8988T (cell line): ENCODE measurements at places on chromosomes 2 and 18.

- DNase-seq: no peak
Measured at GRCh38 chr18:46622999-46623398, 34.0 kb downstream of the LOXHD1 start.

DNA sequence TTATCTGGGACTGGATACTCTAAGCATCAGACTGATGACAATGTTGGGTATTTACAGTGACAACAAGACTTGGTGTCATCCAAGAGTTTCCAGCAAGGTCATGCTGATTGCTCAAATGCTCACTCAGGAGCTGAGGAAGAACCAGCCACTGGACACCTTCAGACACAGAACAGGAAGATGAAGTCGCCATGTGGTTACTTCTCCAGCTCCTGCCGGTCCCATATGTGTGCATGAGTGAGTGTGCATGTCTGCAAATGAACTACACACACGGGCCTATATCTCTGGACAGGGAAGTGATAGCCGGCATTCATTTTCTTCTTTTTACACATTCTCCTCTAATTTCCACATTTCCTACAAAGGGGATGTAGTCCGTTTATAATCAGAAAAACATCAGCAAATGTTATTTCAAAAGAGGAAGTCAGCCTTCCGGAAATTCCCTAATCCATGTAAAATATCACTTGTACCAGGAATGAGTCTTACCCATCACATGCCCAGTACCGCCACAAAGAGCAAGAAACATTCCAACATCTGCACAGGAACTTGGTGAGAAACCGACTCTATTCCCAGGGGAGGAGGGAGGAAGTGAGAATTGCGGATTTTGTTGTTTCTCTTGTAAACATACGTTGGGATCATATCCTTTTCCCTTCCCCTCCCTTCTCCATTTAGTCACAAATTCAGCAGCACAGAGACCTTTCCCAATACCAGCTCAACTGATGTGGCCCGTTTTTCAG, 10.8 kb downstream of the RFX8 start:
- no peak for DNase-seq

GRCh38 chr2:205073433-205074020, 528.3 kb downstream of the PARD3B start:
- DNase-seq: no peak

GRCh38 chr2:671787-672605, 5.2 kb downstream of the TMEM18 start:
- no peak for DNase-seq

- DNase-seq: no peak
Measured at GRCh38 chr2:191748528-191749180, 70.7 kb downstream of the NABP1 start.

- DNase-seq: no peak
Measured at GRCh38 chr2:199220920-199221319, 236.8 kb downstream of the SATB2 start.

- no peak for DNase-seq
Measured at GRCh38 chr2:211944572-211944971, 594.0 kb downstream of the ERBB4 start.

DNA sequence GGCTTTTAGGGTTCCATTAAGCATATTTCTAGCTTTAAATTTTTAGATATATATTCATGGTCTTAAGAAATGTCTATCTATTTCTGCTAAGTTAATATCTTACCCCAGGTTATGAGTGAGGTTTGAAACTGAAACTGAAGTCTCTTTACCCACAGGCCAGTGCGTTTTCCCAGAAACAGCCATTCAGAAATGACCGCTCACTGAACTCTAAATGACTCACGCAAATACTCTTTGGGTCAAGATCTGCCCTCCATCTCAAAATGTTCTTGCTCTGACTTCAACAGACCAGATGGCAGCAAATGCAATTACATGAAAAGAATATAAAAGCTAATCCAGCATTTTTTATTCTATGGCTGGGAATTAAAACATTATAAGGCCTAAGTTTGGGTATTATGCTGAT, 315.2 kb downstream of the TDRD15 start:
- DNase-seq: no peak

- no peak for DNase-seq
Measured at GRCh38 chr2:117760916-117761315, 53.6 kb upstream of the DDX18 start.

DNA sequence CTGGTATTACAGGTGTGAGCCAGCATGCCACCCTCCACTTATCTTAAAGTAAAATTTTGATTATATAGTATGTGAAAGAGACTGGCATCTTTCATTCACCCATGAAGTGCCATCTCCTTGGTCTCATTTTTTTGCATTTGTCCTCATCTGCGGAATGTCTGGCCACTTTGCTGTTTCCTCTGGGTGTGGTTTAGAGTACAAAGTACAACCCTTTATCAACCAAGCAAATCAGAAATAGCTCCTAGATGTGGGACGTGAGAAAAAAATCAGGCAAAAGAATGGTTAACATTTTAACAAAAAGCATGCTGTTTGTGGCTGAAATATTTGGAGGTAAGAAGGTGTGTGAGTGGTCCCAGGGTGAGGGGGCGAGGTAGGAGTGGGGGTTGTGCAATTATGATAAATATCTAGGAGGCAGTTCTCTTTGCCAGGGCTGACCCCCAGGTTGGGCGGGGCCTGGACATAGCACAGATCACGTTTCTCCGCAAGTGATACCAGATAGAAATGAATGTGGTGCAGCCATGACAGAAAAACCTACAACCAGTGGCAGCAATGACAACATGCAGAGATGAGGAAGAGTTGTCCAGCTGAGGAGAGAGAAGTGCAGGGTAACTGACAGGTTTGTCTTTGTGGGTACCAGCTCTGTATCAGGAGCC, 115.8 kb upstream of the SERTAD2 start:
- DNase-seq: no peak

GRCh38 chr2:26585100-26585499, 56.1 kb downstream of the CIB4 start:
- no peak for DNase-seq

- no peak for DNase-seq
Measured at GRCh38 chr18:22211657-22212056, 42.3 kb downstream of the GATA6 start.

DNA sequence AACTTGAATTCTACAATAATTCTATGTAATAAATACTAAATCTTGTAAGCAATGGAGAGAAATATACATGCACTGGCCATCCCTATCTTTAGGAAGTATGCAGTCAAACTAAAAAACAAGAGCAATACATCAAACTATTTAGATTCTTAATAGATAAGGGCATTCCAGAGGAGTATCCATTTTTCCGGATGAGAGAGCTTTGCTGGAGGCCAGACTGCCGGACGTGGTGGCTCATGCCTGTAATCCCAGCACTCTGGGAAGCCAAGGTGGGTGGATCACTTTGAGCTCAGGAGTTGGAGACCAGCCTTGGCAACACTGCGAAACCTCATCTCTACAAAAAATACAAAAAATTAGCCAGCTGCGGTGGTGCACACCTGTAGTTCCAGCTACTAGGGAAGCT, 60.8 kb downstream of the KIF5C start:
- DNase-seq: no peak

DNA sequence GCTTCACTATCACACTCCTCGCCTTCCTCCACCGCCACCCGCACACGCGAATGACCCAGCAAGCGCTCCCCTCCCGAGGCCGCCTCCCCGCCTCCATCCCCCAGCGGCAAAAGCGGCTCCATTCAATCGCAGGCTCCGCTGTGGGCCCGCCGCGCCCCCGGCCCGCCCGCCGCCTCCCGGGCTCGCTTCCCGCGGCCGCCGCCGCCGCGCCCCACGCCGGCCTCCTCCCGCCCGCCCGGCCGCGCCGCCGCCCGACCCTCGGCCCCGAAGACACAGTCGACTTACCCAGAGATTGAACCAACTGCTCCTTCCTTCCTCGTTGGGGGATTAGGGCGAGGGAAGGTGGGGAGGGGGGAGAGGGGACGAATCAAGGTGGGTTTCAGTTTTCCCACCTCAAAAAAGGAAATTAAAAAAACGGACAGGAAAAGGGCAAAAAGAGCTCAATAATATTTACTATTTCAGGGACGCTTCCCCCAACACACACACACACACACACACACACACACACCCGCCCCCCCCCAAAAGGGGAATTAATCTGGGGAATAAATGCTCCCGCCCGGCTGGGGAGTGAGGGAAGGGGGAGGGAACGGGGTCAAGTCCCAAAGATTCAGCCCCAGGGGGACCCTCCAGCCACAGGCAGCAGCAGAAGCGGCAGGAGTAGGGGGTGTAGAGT, 743 bp downstream of the XPO1 start:
- peak; percentile 19 for DNase-seq

- DNase-seq: no peak
Measured at GRCh38 chr2:76314271-76315020, 603.7 kb upstream of the GCFC2 start.

- DNase-seq: peak; percentile 47
Measured at GRCh38 chr2:223041527-223042109, 10.4 kb upstream of the KCNE4 start.

DNA sequence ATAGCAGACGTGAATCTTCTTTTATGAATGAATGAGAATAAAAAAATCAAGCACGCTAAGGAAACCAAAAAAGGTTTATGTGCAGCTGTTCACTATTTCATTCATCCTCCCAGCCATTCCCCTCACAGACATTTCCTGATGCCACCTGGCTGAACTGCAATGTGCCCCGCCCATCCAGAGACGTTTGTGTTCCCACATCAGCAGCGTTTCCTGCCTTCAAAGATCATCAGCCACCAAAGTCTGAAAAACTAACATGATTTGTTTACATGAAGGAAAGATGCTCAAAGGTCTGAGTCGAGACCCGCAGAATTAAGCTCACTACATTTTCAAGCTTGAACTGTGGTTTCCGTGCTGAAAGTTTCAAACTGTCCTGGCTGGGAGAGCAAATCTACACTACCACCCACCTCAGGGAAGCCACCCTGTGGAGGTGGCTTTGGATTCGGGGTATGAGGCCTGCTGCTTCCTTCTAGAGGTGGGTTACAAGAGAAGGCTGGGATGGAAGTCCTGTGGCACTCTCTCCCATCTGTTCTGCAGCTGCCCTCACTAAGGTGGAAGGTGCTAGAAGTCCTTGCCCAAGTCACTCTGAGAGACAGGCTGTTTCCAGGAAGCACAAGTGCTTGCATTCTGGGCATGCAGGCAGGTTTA, 201.3 kb upstream of the OSR1 start:
- no peak for DNase-seq

DNA sequence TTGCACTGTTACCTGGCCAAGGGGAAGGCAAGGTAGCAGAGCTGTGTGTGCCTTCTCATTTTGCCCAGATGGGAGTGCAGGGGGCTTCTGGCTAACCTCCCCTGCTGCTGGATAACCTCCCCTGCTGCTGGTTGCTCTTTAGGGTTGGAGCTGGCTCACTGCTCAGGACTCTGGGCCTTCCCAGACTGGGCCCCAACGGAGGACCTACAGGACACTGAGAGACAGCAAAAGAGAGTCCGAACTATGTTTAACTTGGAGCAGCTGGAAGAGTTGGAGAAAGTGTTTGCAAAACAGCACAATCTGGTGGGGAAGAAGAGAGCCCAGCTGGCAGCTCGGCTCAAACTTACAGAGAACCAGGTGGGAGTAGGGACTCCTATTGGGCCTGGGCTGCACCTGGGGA, 5.8 kb upstream of the SMYD5 start:
- no peak for DNase-seq

GRCh38 chr2:17892770-17893534, 14.5 kb downstream of the KCNS3 start:
- DNase-seq: no peak

- DNase-seq: no peak
Measured at GRCh38 chr2:33577084-33577483, 22.0 kb downstream of the FAM98A start.

DNA sequence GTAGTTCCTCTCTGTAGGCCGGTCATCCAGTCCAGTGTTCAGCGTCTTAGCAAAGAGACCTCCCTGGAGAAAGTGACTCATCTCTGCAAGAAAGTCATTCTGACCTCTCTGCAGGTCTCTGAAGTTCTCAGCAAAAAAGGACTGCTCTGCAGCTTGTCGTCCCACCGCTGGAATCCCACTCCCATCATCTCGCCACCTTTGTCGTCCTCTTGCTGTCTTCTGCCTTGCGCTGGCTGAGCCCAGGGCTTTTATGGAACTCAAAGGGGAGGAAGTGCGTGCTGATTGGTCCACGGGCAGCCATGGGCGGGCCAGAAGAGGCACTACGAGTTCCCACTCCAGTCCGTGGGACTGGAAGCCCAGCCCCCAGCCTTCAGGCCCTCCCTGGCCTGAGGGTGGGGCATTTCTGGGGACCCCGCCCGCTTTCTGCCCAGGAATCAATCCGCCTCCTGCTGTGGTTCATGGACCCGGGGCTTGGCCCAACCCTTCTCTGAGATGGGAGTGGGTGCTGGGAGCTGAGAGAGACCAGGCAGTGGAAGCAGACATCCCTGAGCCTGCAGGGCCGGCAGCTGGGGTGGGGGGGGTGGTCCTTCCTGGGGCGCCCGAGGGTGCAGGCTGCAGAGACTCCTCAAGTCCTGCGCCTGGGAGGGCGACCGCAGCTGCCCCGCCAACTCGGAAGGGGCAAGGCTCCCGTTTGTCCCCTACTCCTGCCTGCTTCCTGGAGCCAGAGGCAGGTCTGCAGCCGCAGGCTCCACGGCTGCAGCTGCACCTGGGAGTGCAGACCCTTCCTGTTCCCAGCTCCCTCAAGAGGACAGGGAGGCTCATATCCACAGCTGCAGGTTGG, 660.7 kb upstream of the RAB6C start:
- no peak for DNase-seq

- DNase-seq: no peak
Measured at GRCh38 chr2:146730882-146731281, 1113.9 kb upstream of the ACVR2A start.

DNA sequence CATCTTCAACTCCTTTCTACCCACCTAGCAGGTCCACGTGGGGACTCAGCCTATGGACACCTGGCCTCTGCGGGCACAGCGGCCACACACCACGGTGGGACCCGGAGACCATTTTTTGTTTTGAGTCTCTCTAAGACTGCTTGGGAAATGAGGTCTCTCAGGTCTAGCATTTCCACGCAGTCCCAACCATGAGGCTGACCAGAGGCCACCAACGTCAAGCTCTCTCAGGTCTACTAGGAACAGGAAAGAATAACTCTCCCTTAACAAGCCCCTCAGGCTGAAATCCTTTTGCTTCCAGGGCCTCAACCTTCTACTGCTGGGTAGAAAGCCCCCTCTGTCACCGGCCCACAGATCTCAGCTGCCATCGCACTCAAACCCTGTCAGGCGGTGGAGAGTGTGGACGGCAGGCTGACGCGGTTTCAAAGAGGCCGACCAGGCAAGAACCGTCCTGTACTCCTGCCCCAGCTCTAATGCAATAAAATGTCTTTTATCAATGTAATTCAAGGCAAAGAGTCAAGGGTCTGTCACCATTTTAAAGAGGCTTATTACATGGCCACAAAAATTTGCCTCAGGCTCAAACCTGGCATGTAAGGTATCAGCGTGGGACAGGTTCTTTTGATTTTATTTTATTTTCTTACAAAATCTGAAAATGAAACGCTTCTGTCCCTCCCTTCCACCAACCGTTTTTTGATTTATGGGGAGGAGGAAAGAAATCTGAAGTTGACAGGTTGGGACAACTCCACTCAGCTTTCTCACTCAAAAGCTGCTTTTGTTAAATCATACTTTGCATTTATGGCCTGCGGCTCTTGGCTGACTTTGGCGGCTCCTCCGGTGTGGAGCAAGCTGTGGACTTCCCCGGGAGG, 74.0 kb downstream of the BCL11A start:
- no peak for DNase-seq

GRCh38 chr2:134365356-134365755, 111.5 kb downstream of the MGAT5 start:
- DNase-seq: no peak

GRCh38 chr18:5214583-5215351, 17.7 kb upstream of the AKAIN1 start:
- DNase-seq: no peak
